ENCODE measurements at places on chromosomes 5 and 9.

- peak; percentile 18 for DNase-seq
These were observed 172.2 kb downstream of the C5orf15 start for GRCh38 chr5:133796186-133796585.

GRCh38 chr5:59873113-59873512 is 20.4 kb downstream of the PDE4D start:
- DNase-seq, result no peak

DNA sequence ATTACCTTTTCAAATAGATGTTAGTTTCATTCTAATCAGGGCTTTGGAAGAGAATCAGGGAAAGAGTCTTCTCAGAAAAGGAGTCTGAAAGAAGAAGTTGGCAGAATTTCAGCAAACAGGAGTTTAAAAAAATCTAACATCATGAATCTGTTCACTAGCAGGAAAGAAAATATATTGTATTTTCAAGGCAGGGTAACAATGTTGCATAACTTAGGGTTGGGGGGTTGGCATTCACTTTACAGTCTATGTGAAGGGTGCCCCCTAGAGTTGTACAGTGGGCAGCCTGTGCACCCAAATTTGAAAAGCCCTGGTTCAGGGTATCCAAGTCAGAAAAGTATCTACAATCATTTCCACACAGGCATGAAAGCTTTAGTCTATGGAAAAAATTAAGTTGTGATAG is 348.4 kb upstream of the SLC30A5 start:
- DNase-seq, result peak; percentile 46

DNA sequence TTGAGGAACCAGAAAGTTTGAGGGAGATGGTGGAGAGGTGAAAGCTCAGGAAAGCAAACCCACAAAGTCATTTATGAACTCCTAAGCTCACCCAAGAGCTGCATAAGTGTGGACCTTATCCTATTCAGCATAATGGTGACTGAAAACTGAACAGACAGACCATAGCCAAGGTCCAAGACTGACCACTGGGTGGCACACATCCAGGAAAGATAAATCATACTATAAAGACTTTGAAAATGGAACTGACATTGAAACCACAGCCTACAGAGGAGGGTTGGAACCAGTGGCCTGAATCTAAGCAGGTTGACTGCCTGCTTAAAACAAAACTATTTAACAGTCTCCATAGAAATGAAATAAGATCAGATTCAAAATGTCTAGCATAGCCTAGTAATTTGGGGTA is 121.0 kb upstream of the RGS7BP start:
- DNase-seq, result peak; percentile 72

- no peak for DNase-seq
These were observed 9.7 kb downstream of the MYO10 start for GRCh38 chr5:16926417-16926816.

DNA sequence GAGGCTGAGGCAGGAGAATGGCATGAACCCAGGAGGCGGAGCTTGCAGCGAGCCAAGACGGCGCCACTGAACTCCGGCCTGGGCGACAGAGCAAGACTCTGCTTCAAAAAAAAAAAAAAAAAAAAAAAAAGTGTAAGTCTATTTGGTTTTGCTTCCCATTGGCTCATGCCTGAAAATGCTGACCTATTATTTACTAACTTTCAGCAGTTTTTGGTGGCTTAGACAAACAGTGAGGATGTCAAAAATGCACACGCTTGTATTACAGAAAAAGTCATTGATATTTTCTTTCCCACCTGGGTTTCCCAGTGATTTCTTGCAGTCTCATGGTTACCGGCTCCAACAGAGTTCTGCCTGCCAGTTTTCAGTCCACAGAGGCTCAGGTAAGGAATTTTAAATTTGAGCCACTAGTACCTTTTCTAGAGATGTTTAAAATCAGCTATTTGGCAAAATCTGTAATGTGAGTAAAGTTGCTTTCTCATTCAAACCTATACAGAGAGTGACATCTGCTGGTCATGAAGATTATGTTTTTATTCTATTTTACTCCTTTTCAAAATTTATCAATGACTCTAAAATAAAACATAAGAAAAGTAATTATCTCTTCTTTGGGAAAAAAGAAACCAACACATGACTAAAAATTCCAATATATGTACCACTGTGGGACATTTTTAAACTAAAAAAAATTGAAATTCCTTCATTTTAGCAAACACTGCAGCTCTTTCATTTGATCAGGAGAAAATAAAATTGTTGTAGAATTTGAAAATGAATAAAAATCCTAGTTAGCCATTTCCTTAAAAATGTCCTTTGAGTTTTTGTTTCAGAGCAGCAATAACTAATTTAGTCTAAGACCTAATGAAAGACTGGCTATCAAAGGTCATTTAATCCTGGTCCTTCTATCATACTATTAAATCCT is 8.8 kb downstream of the FAM200C start:
- DNase-seq, result peak; percentile 48

- peak; percentile 38 for DNase-seq
These were observed 35.7 kb downstream of the SIL1 start for GRCh38 chr5:139162448-139162847.

- DNase-seq, result no peak
These were observed 71.9 kb downstream of the TSPAN17 start for GRCh38 chr5:176719113-176719739.

DNA sequence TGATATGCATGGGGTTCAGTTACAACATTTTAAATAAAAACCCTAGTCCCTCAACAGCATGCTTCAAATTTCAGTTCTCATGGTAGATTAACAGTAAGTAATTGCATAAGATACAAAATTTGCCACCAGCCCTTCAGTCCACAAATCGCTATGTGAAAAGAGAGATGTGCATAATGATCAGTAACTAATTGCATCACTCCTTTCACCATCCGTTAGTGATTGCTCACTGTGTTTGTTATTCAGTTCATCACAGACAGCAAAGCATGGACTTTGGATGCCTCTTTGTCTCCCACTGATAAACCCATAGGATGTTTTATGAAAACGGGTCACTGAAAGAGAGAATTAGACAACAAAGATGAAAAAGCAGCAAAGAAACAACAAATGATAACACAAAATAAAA is 103.2 kb downstream of the MCTP1 start:
- no peak for DNase-seq

DNA sequence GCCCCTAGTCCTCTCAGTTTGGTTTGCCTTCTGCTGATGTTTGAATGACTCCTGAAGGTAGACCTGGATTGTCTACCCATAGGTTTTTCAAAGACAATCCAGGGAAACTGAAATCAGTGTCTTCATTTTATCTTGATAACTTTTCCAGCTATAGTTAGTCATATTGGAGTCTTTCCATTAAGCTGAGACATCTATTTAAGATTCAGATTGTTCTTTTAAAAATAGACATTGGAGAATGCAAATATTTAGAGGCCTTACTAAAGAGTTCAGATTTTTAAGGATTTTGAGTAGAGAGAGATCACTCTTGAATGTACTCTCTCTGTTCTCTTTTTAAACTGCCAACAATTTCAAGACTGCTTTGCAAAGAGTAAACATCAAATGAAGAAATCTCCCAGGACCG is 69.1 kb downstream of the GDNF start:
- DNase-seq, result no peak

- DNase-seq, result no peak
These were observed 53.0 kb upstream of the NXNL2 start for GRCh38 chr9:88481933-88482332.

GRCh38 chr5:105885266-105885665 is 1785.5 kb downstream of the EFNA5 start:
- DNase-seq, result no peak

DNA sequence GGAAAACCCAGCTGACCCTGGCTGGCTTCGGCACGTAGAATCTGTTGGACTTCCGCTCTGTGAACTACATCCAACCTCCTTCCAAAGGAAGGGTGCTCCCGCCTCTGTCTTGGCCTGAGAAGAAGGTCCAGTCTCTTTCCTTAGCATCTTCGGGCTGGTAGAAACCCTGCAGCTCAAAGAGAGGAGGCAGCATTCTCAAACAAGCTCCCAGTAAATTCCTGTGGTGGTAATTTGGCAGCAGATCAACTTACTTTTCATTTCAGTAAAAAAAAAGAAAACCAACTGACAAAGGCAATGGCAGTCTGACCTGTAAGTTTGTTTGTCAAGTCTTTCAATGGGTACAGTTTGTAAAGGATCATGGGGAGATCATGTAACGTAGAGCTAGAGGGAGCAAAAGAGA is 176.7 kb downstream of the MED10 start:
- DNase-seq, result no peak

- DNase-seq, result no peak
These were observed 19.0 kb downstream of the PNPLA7 start for GRCh38 chr9:137531099-137531765.
